ENCODE measurements at places on chromosomes 2 and 18. TPM values are rescaled to one million over a fixed set of nuclear protein-coding genes. Genes with fewer than 3 reads are reported as not detected.

PAX8 gene
- 0.75 TPM for total RNA-seq

- DNase-seq: no peak
Measured at GRCh38 chr2:50691513-50691912, 340.4 kb downstream of the NRXN1 start.

DNA sequence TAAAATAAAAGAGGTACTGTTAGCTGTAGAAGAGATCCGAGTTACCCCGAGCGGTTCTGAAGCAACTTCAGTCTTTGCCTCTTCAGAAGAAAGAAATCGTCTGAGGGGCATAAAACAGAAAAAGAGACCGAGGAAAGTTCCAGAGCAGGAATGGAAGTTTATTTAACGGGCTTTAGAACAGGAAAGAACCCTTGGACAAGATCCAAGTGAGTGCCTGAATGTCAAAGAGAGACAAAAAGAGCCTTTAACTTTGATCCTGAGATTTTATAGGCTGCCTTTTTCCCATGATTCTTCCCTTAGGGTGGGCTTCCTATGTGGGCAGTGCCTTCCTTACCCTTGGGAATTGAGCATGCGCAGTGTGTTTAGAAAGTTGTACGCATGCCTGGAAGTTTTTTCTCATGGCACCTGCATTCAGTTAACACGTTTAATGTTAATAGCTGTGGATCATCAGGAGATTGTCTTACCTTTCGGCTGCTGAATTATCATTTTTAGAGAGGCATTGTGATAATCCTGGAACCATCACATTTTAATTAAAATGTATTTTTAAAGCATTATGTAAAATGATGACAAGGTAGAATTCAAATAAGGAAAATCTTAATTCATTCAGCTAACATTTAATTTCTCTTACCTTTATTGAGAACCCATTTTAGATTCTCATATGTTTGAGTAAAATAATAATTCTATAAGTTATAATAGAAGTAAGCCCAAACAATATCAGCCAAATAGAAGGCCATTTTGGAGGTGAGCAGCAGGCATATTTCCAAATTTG is 269.5 kb upstream of the ZSWIM2 start:
- DNase-seq: peak; percentile 50

- DNase-seq: peak; percentile 28
Measured at GRCh38 chr2:38146907-38147307, 71.0 kb upstream of the CYP1B1 start.

DNA sequence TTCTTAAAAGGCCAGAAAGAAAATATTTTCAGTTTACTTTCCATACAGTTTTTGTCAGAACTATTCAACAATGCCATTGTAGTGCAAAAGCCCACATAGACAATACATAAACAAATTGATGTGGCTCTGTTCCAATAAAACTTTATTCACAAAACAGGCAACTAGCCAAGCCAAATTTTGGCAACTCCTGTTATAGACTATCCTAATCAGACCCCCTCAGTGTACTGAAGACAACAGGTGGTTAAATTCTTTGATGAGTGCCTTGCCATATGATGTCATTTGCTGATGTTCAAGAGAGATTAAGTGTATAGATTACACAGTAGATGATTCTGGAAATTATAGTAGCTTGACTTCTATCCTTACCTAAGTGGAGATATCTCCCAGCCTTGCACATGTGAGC is 83.4 kb downstream of the FANCL start:
- DNase-seq: no peak

- DNase-seq: peak; percentile 74
Measured at GRCh38 chr2:100246163-100247145, 75.8 kb downstream of the LONRF2 start.
